ENCODE measurements at places on chromosomes 2 and 18. TPM values are rescaled to one million over a fixed set of nuclear protein-coding genes. Genes with fewer than 3 reads are reported as not detected.

SCYGR4 gene
- not detected for total RNA-seq

ALPG gene
- not detected for total RNA-seq

IL1R1 gene
- total RNA-seq = 0.22 TPM

TCF7L1 gene
- not detected for total RNA-seq

PLGLB2 gene
- 1.6 TPM for total RNA-seq

GPR45 gene
- total RNA-seq = not detected

ATP8B1 gene
- not detected for total RNA-seq

- DNase-seq = no peak
- H3K4me3 ChIP-seq = no peak overlapping the region
- H3K36me3 ChIP-seq = no peaks in the 10 kb centered on the region
- H3K27me3 ChIP-seq = no peaks in the 10 kb centered on the region
- H3K27ac ChIP-seq = no peak overlapping the region
Observed at GRCh38 chr18:49690312-49690711, 123.0 kb downstream of the ACAA2 start.

GRCh38 chr2:23487735-23488492 lies 102.9 kb downstream of the KLHL29 start:
- no peaks in the 10 kb centered on the region for H3K36me3 ChIP-seq
- DNase-seq = no peak
- no peak overlapping the region for H3K27ac ChIP-seq
- H3K4me3 ChIP-seq = no peak overlapping the region
- peaks cover 6% of the 10 kb centered on the region for H3K4me1 ChIP-seq

GRCh38 chr2:103292573-103292972 lies 530.7 kb downstream of the TMEM182 start:
- no peaks in the 10 kb centered on the region for H3K4me1 ChIP-seq
- no peak overlapping the region for H3K27ac ChIP-seq
- DNase-seq = no peak

DNA sequence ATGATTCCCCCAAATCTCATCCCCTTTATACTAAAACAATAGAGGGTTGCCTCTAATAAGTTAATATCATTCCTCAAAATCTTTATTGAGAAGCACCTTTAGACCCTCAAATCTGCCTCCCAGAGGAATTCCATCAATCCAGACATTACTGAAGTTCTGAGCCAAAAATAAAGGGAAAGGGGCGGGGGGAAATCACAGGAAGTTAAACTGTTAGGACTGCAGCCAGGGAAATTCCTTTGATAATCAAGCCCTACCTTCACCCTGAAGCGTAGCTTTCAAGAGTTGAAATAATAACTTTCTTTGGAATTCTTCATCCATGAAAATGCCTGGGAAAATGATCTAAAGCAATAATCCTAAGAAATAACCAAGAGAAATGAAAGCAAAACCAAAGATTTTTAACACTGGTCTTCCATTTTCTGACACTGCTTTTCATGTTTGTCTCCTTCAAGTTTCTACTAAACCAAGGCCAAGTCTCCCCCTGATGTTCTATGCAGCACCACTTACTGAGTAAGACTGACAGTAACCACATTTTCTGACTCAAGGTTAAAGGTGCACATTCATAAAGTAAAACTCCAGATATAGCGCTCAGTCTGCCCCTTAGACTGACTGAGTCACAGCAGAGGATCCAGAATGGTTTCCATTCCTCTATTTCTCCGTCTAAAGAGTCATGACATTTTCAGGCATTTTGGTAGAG lies 78.2 kb downstream of the TCF4 start:
- no peak overlapping the region for H3K27ac ChIP-seq
- no peak overlapping the region for H3K4me3 ChIP-seq
- H3K4me1 ChIP-seq = no peaks in the 10 kb centered on the region

DNA sequence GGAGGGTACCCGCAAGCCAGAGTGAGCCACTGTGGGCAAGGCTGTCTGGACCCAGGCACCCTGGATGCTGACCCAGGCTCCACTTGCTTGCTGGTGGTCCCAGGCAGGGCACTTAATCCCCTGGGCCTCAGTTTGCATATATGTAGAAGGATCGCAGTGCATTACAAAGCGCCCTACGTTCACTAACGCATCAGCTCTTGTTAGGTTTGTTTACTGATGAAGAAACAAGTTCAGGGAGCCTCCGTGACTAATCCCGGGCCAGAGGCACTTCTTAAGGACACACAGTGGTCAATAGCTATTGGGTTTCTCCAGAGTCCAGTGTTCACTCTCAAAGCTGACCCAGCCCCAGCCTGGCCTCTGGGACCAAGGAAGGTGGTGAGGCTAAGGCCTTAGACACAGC lies 70.2 kb downstream of the LBH start:
- H3K4me3 ChIP-seq = no peak overlapping the region
- no peaks in the 10 kb centered on the region for H3K36me3 ChIP-seq
- H3K27me3 ChIP-seq = no peaks in the 10 kb centered on the region

DNA sequence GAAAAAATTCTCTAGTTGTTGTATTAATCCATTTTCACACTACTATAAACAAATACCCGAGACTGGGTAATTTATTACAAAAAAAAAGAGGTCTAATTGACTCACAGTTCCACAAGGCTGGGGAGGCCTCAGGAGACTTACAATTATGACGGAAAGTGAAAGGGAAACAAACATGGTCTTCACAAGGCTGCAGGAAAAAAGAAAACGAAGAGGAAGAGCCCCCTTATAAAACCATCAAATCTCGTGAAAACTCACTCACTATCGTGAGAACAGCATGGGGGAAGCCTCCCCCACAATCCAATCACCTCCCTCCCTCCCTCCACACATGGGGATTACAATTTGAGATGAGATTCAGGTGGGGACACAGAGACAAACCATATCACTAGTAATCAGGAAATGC lies 61.7 kb upstream of the SPTBN1 start:
- H3K4me3 ChIP-seq = no peak overlapping the region
- no peaks in the 10 kb centered on the region for H3K36me3 ChIP-seq
- no peak overlapping the region for H3K27ac ChIP-seq
- DNase-seq = no peak
- H3K4me1 ChIP-seq = no peaks in the 10 kb centered on the region
- H3K27me3 ChIP-seq = no peaks in the 10 kb centered on the region

- H3K36me3 ChIP-seq = no peaks in the 10 kb centered on the region
- no peak overlapping the region for H3K4me3 ChIP-seq
- no peak for DNase-seq
- peaks cover 16% of the 10 kb centered on the region for H3K4me1 ChIP-seq
- no peak overlapping the region for H3K27ac ChIP-seq
- no peaks in the 10 kb centered on the region for H3K27me3 ChIP-seq
Observed at GRCh38 chr2:128374001-128374710, 55.5 kb upstream of the HS6ST1 start.

DNA sequence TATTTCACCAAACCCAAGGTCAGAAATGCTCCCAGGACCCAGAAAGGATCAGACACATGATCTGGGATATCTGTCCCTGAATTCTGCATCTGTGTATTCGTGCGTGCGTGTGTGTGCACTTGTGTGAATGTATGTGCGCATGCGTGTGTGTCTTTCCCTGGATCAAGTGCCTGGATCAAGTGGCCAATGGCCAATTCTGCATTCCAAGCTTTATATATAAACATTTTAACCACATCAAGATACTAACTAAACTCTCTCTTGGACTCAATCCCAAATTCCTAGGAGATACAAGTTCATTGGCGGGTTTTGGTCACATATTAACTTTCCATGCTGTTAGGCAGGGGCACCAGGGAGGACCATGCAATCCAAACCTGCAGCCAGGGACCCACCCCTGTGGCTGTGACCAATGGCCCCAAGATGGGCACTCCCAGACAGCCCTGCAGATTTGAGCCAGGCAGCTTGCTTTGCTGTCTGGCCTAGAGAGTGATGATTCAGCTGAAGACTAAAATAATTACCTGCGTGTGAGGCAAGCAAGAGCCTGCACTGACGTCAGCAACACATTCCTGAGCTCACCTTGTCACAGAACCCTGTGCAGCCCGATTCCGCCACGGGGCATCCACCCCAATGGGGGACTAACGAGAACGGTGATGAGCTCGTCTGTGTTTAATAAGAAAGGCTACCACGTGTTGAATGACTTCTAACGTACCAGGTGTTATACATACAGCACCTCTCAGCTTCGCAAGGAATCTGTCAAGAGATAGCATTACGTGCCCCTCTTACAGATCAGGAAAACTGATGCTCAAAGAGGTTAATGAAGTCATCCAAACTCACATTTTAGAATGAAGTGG lies 45.3 kb upstream of the ROCK2 start:
- DNase-seq = no peak
- H3K27ac ChIP-seq = no peak overlapping the region
- H3K36me3 ChIP-seq = no peaks in the 10 kb centered on the region
- H3K27me3 ChIP-seq = no peaks in the 10 kb centered on the region

- no peaks in the 10 kb centered on the region for H3K27me3 ChIP-seq
- no peak overlapping the region for H3K4me3 ChIP-seq
- no peaks in the 10 kb centered on the region for H3K36me3 ChIP-seq
- H3K4me1 ChIP-seq = no peaks in the 10 kb centered on the region
Observed at GRCh38 chr18:58118536-58118935, 74.5 kb downstream of the NEDD4L start.

DNA sequence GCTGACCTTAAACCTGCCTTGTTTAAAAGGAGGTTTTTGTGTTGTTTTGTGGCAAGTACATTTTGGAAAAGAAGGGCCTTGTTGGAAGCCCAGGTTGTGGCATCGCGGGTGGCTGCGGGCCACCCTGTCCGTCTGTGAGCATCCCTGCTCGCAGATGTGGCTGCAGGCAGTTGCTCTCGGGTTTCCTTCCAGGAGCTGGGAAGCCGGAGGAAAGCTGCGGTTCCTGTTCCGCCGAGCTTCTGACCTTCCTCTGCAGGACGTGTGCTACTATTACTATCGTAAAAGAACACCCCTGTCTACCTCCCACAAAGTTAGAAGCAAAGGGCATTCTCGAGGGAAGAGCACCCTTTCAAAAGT lies 766 bp downstream of the MFF start:
- peak; percentile 5 for DNase-seq
- peaks cover 16% of the 10 kb centered on the region for H3K36me3 ChIP-seq
- H3K27me3 ChIP-seq = no peaks in the 10 kb centered on the region
- H3K4me3 ChIP-seq = peak overlapping the region; percentile 82
- H3K4me1 ChIP-seq = peaks cover 17% of the 10 kb centered on the region
- H3K27ac ChIP-seq = no peak overlapping the region

GRCh38 chr2:2845267-2845666 lies 514.2 kb upstream of the MYT1L start:
- no peak for DNase-seq
- H3K4me3 ChIP-seq = no peak overlapping the region
- no peak overlapping the region for H3K27ac ChIP-seq
- H3K36me3 ChIP-seq = no peaks in the 10 kb centered on the region
- H3K27me3 ChIP-seq = no peaks in the 10 kb centered on the region

DNA sequence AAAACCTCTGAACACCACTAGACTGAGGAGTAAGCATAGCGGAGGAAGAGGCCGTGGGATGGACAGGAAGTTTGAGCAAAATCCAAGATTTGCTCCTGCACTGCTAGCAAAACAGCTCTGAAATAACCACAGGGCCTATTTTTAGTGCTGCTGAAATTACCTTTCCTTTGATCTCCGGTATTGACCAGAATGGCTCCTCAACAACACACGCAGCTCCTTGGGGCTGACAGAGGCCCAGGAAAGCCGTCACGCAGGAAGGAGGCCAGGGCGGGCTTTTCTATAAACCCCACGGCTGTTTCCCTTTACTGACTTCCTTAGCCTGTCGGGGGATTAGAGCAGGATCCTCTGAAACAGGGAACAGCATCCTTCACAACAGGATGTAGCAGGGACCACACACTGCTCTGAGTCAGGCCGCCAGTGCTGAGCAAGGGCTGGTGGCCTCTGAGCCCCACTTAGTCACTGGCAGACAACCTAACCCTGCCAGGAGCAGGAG lies 80.8 kb upstream of the LCLAT1 start:
- H3K36me3 ChIP-seq = no peaks in the 10 kb centered on the region
- no peak overlapping the region for H3K27ac ChIP-seq
- DNase-seq = peak; percentile 29
- H3K4me3 ChIP-seq = no peak overlapping the region
- H3K27me3 ChIP-seq = no peaks in the 10 kb centered on the region
- H3K4me1 ChIP-seq = peaks cover 28% of the 10 kb centered on the region

- no peak overlapping the region for H3K4me3 ChIP-seq
- H3K27ac ChIP-seq = no peak overlapping the region
- no peak for DNase-seq
- H3K27me3 ChIP-seq = no peaks in the 10 kb centered on the region
Observed at GRCh38 chr2:208334230-208334629, 68.2 kb downstream of the PIKFYVE start.

GRCh38 chr2:177646791-177647190 lies 254.2 kb downstream of the AGPS start:
- no peaks in the 10 kb centered on the region for H3K36me3 ChIP-seq
- H3K4me3 ChIP-seq = no peak overlapping the region
- DNase-seq = no peak
- no peaks in the 10 kb centered on the region for H3K4me1 ChIP-seq
- no peak overlapping the region for H3K27ac ChIP-seq
- peaks cover 2% of the 10 kb centered on the region for H3K27me3 ChIP-seq

DNA sequence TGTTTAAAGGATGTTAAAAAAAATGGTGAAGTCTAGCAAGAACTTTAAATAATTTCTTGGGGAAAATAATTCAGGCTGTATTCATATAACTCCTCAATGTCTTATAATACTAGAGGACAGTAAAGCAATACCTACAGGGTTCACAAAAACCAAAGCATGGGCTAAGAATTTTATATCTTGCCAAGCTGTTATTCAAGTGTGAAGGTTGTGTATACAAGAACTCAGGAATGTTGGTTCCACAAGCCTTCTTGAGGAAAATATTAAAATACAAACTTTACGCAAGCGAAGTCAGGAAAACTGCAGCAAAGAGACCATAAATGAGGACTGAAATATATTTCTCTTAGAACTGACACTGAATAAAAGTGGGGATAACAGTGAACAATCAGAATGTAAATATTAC lies 76.1 kb upstream of the DNAJC10 start:
- no peaks in the 10 kb centered on the region for H3K4me1 ChIP-seq
- no peaks in the 10 kb centered on the region for H3K36me3 ChIP-seq
- no peak overlapping the region for H3K4me3 ChIP-seq
- no peak overlapping the region for H3K27ac ChIP-seq
- DNase-seq = no peak
- H3K27me3 ChIP-seq = no peaks in the 10 kb centered on the region

DNA sequence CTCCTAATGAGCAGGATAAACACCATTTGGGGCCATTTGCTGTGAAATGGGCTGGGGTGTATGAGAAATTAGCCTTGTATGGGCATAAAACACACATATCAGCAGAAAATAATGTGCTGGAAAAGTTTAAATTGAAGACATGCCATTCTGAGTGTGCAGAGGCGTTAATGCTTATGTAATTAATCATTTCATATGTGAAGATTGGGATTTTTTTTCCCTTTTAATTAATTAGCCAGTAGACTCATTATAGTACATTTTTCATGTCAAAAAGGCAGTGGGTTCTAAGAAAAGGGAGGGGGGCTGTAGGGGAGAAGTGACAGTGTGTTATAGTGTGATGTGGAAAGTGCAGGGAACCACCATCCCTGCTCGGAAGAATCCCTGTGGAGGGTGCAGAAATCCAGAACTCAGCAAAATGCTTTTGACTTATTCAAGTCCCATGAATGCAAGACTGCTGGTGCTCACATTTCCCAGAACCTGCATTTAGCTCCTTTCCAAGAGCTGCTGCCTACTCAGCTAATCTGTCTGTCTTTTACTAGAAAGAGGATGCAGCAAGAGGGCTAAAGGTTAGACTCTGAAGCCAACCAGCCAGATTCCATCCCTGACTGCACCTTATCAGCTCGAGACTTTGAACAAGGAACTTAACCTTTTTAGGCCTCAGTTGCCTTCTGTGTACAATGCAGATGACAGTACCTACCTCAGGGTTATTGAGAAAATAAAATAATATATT lies 11.6 kb upstream of the COX7A2L start:
- no peaks in the 10 kb centered on the region for H3K4me1 ChIP-seq
- no peak for DNase-seq
- H3K27ac ChIP-seq = no peak overlapping the region
- no peaks in the 10 kb centered on the region for H3K36me3 ChIP-seq
